Spleen (tissue), 13 donors: ENCODE measurements at places on chromosomes 2 and 18. TPM values are rescaled to one million over a fixed set of nuclear protein-coding genes. Genes with fewer than 3 reads are reported as not detected.

Gene ROCK1
- 74.7 TPM for total RNA-seq

GRCh38 chr2:219016721-219017120 is 23.5 kb upstream of the CRYBA2 start:
- DNase-seq, result peak; percentile 22

DNA sequence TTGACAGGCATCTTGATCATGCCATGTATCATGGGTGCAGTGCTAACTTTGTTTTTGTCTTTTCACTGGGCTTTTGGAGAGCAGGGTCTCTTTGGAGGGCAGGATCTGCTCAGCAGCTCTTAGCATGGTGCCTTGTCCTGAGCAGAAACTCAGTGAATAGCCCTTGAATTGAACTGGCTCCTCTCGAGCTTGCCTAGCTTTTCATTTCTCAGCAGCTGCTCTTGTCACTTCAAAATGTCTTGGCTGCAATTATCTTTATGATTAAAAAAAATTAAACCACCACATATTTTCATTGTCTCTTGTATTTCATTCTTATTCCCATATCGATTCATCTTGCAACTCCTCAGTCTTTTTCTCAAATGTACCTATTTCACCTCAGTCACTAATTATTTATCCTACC is 50.5 kb downstream of the CCDC85A start:
- DNase-seq, result no peak

DNA sequence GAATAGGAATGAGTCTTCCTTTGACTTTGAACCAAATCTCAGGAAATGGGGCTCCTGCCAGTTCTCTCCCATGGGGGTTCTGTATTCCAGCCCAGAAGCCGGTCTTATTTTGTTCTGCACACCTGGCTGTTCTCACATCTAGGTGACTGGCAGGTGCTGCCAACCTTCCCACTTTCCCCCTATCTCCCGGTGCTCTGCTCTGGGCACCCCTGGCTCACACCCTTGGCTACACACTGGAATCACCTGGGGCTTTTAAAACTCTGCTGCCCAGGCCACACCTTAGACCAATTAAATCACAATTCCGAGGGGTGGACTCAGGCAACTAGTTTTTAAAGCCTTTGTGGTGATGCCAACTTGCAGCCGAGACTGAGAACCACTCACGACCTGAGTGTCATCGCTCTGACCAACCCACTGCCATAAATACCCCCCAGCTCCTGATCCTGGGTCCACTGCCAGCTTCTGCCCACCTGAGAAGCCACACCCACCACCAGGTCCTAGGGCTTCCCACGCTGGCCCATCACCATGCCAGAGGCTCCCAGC is 69.2 kb downstream of the KCNF1 start:
- DNase-seq, result no peak

Gene GKN2
- not detected for total RNA-seq

GRCh38 chr2:235263205-235264120 is 230.4 kb upstream of the AGAP1 start:
- DNase-seq, result no peak

DNA sequence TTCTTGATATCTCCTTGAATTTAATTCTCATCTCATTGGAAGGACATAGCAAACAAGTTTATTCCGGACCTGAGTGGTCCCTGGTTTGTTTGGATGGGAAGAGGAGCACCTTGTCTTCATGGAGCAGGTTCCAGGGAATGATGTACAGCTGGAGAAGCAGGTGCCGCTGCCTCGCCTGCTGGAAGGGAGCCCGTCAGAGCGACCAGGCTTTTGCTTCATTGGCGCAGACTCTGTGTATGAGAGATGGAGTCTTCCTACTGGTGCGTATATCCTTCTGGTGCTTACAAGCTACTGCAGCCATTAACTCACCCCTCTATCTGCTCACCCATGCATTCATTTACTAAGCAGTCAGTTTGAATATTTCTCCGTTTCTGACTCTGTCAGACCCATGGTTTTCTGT is 11.6 kb upstream of the ALLC start:
- peak; percentile 40 for DNase-seq

DNA sequence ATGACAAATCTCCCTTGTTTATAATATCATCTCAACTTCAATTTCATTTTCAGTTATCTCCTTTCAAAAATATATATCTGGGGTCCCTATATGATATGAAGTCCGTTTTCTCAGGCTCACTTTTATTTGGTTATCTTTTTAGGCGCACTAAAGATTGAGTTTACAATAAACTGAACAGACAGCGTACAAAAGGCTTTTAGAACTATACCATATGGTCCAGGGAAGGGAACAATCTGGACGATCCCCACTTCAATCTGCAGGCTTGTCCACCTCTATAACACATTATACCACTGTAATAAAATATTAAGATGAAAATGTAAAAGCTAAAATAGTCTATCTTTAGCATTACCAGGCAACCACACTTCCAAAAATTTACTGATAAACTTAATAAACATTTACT is 289.9 kb downstream of the ZEB2 start:
- no peak for DNase-seq

DNA sequence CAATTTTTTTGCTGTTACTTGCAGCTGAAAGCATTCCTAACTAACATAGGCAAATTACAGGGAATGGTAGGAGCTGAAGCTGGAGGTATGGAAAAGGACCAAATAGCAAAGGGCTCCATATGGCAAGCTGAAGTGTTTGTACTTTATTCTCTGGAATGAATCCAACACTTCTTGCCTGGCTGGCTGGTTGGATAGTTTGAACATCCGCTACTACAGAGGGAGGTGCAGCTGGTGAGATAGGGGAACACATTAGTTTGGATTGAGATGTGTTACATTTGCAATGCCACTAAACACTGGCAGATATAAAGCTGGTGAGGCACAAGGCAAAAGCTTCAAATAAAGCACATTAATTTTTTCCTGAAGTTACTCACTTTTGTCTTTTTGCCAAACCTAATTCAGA is 291.5 kb downstream of the SP3 start:
- no peak for DNase-seq

Gene RIT2
- not detected for total RNA-seq

Gene EIF5B
- total RNA-seq, result 41.0 TPM

DNA sequence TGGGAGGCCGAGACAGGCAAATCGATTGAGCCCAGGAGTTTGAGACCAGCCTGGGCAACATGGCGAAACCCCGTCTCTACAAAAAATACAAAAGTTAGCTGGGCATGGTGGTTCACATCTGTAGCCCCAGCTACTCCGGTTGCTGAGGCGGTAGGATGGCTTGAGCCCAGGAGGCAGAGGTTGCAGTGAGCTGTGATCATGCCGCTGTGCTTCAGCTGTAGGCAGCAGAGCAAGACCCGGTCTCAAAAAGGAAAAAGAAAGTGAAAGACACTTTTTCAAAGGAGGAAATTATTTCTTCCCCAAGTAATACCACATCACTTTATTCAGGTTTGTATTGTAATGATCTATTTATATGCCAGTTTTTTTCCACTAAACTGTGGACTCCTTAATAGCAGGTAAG is 35.7 kb upstream of the TAF4B start:
- DNase-seq, result peak; percentile 88

- DNase-seq, result no peak
Observed at GRCh38 chr2:189439342-189439741, 1.9 kb upstream of the WDR75 start.

Gene MEP1B
- not detected for total RNA-seq

Gene EGR4
- total RNA-seq, result not detected

Gene NRP2
- 49.9 TPM for total RNA-seq
